NCI-H524 treated with DMSO at 0.1 percent for 48 hours (cell line): ENCODE measurements at places on chromosomes 4 and X.

- no peak for DNase-seq
Observed at GRCh38 chr4:112138538-112138937, 6.7 kb upstream of the FAM241A start.

DNA sequence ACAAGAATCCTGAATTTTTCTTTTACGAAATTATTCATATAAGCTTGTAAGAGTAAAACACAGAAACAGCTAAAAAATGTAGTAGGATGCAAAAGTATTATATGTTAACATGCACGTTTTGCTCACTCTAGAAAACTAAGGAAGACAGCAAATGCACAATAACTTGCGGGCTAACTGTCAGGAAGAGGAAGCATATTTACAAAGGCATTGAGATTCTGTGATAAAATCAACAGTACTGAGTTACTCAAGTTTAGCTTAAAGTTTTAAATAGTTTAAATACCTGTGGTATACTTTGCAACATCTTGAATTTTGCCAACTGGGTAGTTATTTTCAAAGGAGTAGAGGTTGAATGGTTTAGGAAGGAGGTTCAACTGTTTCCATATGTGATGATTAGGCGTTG is 37.0 kb downstream of the SH2D1A start:
- no peak for DNase-seq

GRCh38 chrX:105650986-105651385 is 171.4 kb upstream of the NRK start:
- DNase-seq: no peak

- no peak for DNase-seq
Observed at GRCh38 chrX:66002824-66003680, 36.8 kb downstream of the VSIG4 start.

DNA sequence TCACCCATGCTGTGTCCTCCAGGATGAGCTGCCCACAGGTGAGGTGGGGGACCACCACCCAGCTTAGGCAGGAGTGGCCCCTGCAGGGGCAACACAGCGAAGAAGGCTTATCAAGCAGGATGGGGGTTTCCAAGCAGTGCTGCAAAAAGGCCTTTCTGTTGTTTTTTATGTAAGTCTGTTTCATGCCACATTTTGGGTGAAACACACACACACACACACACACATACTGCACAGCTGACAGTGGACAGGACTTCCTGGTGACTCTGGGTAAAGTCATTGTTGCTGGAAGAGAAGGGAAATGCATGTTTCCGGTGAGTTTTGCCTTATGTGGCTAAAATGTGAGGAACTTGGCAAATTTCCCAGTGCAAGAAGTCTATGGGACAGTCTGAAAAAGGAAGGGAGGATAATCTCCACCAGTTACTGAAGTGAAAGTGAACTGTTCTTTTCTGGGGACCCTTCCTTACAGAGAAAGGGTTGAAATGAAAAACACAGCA is 119.2 kb downstream of the IRF2 start:
- no peak for DNase-seq

DNA sequence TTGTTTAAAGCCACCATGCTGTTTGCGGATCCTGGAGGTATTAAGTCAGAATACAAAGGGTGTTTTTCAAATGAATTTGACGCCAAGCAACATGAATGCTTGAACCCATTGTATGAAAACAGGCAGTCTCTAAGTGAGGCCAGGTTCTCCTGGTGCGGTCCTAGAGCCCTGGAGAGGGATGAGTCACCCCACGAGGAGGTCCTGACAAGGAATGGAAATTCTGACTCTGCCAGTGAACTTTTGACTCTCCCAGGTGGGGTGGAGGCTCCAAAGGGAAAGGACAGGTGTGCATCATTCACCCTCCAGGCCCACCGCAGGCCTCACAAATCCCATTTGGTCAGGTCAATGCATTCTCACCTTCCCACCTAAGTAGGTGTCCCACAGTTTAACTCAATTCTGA is 1.5 kb downstream of the TRIM2 start:
- no peak for DNase-seq

- no peak for DNase-seq
Observed at GRCh38 chr4:113764720-113765264, 3.3 kb upstream of the CAMK2D start.

DNA sequence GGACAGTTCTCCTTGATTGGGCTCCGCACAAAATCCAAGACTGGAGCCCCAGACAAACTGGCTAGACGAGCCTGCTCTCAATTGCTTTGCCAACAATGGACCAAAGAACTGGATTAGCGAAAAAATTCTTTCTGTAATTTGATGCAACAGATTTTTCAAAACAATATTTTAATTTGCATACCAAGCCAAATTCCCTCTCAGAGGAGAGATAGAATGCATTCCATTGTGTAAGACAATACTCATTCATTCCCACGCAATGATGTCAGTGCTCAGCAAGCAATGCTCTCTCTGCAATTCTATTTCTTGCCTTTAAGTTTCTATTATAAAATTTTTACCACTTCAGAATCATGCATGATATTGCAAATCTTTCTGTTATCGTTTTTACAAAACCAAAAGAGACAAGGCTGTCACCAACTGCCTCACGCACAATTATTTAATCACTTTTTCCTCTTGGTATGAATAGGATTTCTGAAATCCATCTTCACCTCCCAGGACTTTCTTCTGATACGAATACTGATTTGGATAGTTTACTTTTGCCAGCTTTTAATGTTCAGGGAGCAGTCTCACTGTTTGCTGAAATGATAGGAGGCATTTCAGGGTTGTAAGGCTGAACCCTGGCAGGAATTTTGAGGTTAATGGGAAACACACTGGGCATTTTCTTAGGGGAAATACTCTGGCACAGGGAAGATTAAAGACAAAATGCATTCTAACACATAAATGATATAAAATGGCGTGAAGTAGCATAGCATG is 46.1 kb upstream of the HCCS start:
- no peak for DNase-seq

GRCh38 chr4:71126719-71127118 is 133.3 kb downstream of the DCK start:
- no peak for DNase-seq

GRCh38 chrX:39773923-39774773 is 323.6 kb downstream of the BCOR start:
- DNase-seq: no peak

- DNase-seq: no peak
Observed at GRCh38 chr4:182254026-182254780, 11.0 kb downstream of the TENM3 start.

GRCh38 chr4:25213347-25213979 is 20.4 kb upstream of the PI4K2B start:
- DNase-seq: no peak

DNA sequence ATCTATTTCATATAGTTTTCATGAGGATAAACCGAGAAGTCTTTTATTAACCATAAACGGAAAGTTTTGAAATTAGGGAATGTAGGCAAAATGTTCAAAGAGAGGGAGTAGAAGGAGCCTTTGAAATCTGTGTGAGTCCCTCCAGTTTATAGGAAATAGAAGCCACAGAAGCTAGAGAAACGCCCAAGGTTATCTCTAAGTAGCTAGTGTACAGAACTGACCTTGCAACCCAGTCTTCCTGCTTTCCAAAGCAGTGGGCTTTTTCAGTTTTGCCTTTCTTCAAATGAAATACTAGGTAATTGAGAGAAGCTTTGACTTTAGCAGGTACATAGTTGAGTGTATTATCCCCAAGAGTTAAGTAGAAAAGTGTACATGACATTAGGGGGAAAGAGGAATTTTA is 39.4 kb downstream of the STIM2 start:
- no peak for DNase-seq

GRCh38 chr4:133465022-133465421 is 315.9 kb downstream of the PCDH10 start:
- no peak for DNase-seq

DNA sequence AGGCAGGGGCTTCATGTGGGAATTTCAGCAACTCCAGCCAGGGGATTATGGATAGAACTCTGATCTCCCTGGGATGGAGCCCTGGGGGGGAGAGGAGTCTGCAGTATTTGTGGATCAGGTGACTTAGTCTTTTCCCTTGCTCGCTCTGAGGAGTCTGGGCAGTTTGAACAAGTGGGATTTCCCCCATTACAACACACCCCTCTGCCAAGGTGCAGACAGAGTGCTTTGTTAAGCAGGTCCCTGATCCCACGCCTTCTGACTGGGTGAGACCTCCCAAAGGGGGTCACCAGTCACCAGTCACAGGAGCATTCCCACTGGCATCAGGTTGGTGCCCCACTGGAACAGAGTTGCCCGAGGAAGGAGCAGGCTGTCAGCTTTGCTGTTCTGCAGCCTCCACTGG is 123.9 kb downstream of the LHFPL1 start:
- no peak for DNase-seq

GRCh38 chrX:107199491-107199890 is 6.7 kb downstream of the NUP62CL start:
- no peak for DNase-seq

DNA sequence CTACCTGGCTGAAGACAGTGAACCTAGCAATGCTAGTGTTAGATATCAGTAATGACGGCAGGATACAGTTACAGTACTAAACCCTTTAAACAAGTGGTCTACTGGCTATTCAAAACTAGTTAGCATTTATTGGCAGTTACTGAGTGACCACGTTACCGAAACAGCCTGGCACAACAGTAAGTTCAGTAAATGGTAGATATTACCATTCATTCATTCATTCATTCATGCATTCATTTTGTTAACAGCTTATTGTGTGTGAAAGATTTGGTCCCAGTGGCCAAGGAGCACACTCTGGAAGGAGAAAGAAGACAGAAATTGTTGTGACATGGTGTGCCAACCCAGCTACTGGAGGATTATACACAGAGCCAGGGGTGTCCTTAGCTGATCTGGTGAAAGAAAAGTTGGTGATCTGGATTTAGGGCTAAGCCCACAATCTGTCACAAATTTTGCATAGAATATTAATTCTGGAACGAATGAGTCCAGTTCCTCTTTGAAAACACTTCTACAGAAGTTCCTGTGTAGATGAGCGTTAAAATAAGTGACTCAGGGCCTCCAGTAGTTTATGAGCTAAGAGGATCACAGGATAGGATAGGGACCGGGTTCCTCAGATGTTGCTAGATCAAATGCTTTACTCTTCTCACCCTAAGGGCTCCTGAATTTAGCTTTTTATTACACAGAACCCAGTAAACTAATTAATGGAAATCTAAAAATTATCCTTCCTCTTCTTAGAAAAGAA is 179.1 kb downstream of the CBR4 start:
- DNase-seq: no peak

DNA sequence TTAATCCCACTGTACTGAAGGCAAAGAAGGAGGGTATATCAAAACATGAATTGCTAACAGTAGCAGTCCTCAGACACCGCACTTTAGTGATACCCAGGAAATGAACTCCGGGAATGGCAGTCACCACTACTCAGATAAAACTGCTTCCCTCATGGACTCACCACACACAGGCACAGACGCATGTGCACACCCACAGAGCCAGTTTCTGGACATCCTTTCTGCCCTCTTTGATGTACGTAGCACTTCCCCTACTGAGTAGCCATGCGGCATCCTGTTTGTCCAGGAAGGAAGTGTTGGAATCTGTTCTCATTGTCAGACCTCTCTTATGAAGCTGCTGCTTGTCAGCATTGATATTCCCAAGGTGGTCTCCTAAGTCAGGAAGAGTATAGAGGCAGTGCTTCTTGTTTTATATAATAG is 95.7 kb downstream of the DCLK2 start:
- no peak for DNase-seq

DNA sequence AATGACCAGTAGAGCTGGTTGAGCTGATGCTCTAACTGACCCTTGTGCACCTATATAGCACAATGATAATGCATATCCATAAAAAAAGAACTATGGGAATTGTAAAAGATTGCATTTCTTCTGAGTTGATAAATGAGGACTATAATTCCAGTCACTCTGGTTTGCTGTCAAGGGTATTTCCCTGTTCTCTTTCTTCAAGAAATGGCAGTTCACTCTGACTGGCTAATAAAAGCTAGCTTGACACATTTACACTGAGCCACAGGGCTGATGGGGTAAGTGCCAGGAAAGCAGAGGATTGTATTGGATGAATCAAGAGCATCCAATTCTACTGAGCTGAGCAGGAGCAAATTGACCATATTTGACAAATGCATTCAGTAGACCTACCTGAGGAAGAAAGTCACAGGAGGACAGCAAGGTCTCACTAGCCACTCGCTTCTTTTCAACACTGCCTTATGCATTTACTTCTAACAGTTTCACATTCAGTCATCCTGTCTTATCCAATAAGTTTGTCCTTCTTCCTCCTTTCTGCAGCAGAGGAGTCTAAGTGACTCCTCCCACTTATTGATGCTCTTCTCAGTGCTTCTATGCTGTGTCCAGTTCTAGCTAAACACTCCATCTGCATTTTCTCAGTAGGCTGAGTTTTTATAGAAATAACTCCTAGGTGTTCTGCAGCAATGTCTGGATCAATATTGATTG is 43.0 kb downstream of the RBMX2 start:
- no peak for DNase-seq

DNA sequence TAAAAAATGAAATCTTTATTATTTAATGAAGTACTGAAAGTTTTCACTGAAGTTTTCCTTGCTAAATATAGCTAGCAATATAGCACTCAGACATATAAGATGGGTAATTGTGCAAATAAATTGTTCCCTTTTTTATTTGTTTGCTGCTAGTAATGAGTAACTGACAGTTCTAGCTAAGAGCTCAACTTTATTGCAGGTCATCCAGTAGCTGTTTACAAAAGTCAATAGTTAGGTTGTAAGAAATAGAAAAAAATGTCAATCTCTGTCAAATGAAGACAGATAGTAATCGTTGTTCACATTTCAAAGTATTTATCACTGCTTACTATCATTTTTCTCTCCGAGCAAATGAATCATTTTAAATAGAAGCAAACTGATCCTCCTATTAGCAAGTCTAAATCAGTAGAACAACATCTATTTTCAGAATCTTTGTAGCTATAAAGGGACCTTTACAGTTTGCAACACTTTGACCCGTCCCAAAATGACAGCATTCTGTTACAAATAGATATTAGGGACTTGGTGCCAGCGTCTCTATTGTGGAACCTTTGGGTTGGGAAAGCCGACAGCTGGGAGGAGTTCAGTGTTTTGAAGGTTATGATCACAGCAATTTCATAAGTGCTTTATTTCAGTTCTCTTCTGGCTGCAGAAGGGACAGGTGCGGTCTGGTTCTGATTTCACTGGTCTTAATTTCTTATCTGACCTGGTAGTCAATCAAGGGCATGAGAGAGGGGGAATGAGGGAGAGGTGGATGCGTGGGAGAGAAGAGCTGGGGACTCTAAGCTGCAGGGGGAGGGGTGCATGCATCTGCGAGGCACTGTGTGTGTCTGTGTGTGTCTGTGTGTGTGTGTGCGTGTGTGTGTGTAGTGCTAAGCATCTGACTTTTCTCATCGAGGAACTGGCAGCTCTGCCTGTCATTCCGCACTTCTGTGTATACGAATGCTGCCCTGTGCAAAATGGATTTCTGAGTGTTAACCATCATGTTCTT is 227.9 kb upstream of the PITX2 start:
- DNase-seq: no peak

- no peak for DNase-seq
Observed at GRCh38 chr4:142347241-142347640, 498.9 kb downstream of the INPP4B start.

DNA sequence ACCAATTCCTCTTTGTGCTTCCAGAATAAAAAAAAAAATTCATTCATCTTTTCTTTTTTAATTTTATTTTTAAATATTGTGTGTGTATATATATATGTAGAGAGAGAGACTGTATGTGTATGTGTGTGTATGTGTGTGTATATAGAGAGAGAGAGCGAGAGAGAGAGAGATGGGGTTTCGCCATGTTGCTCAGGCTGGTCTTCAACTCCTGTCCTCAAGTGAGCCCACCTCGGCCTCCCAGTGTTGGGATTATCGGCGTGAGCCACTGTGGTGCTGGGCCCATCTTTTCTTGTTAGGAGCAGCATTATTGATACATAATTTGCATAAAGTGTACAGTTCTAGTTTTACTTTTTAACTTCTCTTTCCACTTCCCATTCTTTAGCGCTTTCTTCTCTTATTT is 33.6 kb downstream of the KDM6A start:
- DNase-seq: no peak

- no peak for DNase-seq
Observed at GRCh38 chr4:177957596-177958360, 515.5 kb upstream of the AGA start.
